Epithelial cell of alveolus of lung (primary cell): ENCODE measurements at places on chromosomes 1 and 21. TPM values are rescaled to one million over a fixed set of nuclear protein-coding genes. Genes with fewer than 3 reads are reported as not detected.

PM20D1 gene
- not detected in 2 replicates for total RNA-seq

ACTA1 gene
- total RNA-seq = 0.13 and 10.3 TPM in 2 replicates

PCP4 gene
- not detected in 2 replicates for total RNA-seq

ARHGAP29 gene
- 5.4 and 15.0 TPM in 2 replicates for total RNA-seq

SLC35F3 gene
- total RNA-seq = 0.32 and 0.39 TPM in 2 replicates

TMEM183A gene
- 48.2 and 71.4 TPM in 2 replicates for total RNA-seq

OR2T35 gene
- not detected in 2 replicates for total RNA-seq

CFHR2 gene
- not detected in 2 replicates for total RNA-seq

TNFRSF1B gene
- 10.0 and 41.6 TPM in 2 replicates for total RNA-seq

C1orf174 gene
- 22.0 and 24.6 TPM in 2 replicates for total RNA-seq
